ENCODE measurements at places on chromosomes 5 and 9. TPM values are rescaled to one million over a fixed set of nuclear protein-coding genes. Genes with fewer than 3 reads are reported as not detected.

STKLD1 gene
- 1.4 TPM for total RNA-seq

TRAF1 gene
- 114 TPM for total RNA-seq

GHR gene
- total RNA-seq, result not detected

HTR4 gene
- total RNA-seq, result not detected

HSD17B3 gene
- 0.21 TPM for total RNA-seq

CSF2 gene
- 4.9 TPM for total RNA-seq

All from activated CD8-positive, alpha-beta memory T cell treated with anti-CD3 and anti-CD28 coated beads, Interleukin-2, amount 10 ng/mL, durations not matched to agents 7 days and 5 days (primary cell).